SJSA1 (cell line): ENCODE measurements at places on chromosomes 7 and 10.

DNA sequence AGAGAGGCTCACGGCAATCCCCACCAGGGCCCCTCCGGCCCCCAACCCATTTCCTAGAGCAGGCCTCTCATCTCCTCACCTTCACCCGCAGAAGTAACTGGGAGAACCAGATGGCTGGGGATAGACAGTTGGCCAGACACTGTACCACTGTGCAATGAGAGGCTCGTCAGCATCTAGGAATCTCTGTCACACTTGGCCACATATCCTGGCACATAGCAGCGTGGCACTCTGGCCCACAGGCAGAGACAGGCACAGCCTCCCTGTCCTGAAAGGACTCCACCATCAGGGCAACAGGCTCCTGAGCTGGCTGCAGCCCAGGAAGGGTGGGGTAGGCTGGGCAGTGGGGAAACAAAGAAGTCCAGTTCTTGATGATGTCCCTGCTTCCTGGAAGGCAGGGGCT lies 45.8 kb downstream of the C10orf143 start:
- DNase-seq: no peak

DNA sequence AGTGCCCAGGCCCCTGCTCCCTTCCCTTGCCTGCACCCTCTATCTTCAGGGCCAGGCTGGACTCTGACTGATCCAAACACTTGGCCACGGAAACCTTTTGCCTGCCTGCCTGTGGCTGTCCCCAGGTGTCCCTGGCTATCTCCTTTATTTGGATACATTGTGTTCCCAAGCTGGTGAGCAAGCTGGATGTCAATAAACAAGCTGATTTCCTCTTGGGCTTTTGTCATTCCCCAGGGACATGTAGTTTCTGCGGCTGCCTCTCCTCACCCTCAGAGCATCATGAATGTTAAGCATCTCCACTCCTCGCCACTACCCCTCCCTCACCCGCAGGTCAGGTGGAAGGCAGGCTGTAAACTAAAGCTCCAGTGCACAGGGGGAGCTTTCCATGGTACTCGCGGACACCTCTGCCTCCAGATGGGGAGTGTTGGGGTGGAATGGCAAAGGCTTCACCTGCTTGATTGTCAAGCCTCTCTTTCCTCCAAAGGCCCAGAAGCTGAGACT lies 6.9 kb downstream of the GHRHR start:
- no peak for DNase-seq

- no peak for DNase-seq
These were observed 400.3 kb upstream of the ADARB2 start for GRCh38 chr10:2137549-2138174.

- DNase-seq: no peak
These were observed at the start of gene ABCC2 for GRCh38 chr10:99782447-99783286. Gene ABCC2, plus strand, starts transcription at chr10:99782640. Its CDS starts 205 bp downstream, at chr10:99782845.

DNA sequence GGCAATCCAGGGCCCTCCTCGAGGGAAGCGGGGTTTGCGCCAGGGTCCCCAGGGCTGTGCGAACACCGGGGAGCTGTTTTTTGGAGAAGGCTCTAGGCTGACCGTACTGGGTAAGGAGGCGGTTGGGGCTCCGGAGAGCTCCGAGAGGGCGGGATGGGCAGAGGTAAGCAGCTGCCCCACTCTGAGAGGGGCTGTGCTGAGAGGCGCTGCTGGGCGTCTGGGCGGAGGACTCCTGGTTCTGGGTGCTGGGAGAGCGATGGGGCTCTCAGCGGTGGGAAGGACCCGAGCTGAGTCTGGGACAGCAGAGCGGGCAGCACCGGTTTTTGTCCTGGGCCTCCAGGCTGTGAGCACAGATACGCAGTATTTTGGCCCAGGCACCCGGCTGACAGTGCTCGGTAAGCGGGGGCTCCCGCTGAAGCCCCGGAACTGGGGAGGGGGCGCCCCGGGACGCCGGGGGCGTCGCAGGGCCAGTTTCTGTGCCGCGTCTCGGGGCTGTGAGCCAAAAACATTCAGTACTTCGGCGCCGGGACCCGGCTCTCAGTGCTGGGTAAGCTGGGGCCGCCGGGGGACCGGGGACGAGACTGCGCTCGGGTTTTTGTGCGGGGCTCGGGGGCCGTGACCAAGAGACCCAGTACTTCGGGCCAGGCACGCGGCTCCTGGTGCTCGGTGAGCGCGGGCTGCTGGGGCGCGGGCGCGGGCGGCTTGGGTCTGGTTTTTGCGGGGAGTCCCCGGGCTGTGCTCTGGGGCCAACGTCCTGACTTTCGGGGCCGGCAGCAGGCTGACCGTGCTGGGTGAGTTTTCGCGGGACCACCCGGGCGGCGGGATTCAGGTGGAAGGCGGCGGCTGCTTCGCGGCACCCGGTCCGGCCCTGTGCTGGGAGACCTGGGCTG lies 26.0 kb downstream of the PRSS2 start:
- no peak for DNase-seq

DNA sequence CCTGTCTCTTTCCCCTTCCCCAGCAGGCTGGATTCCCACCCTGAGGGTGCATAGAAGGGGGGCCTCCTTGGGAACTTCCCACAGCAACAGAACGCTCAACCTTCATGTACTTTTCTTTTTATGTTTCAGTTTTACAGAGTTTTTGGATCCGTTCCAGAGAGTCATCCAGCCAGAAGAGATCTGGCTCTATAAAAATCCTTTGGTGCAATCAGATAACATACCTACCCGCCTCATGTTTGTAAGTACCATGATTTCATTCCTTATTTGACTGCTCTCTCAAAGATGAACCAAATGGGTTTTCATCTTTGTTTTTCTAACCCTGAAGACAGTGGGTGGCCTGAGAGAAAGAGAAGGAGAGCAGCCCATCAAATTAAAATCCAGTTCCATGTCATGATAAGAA lies 46.7 kb downstream of the PLPP4 start:
- DNase-seq: peak; percentile 11

- no peak for DNase-seq
These were observed 26.6 kb downstream of the ENO4 start for GRCh38 chr10:116875897-116876296.

- no peak for DNase-seq
These were observed 29.6 kb downstream of the LOXL4 start for GRCh38 chr10:98238391-98238790.

DNA sequence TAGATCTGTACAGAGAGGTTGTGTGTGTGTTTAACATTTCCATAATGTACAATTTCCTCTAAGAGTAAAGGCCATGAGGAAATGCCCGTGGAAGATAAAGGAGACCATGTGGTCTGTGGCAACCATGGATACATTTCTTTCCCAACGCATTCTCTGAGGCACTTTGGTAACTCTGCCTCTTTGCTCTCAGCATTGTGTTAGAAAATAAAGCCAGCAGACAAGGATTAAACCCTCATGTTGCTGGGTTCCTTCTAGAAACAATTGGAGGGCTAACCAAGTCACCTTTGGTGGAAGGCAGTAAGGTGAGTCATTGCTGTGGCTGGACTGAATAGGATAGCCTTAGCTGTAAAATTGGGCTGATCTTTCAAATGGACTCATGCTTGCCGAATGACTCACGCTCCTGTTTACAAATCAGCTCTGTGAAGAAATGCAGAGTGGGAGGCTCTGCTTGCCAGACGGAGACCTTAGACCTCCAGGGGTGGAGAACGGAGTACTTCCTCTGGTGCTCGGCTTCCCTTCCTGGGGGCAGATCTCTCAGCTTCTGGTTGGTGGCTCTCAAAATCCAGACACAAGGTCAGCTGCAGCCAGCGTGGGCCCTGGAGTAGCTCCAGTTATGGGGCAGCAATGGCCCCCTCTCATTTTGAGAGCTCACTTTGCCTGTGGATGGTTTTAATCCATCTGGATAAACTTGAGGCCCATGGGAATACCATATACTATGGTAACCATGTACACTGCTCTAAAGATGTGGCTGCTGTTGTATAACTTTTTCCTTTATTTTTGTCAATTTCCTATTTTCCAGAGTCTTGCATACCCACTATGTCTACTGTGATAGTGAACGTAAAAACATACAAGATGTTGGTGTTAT lies 137.3 kb downstream of the TCF7L2 start:
- DNase-seq: peak; percentile 99

GRCh38 chr7:108104324-108104723 lies 25.8 kb downstream of the LAMB4 start:
- DNase-seq: no peak

DNA sequence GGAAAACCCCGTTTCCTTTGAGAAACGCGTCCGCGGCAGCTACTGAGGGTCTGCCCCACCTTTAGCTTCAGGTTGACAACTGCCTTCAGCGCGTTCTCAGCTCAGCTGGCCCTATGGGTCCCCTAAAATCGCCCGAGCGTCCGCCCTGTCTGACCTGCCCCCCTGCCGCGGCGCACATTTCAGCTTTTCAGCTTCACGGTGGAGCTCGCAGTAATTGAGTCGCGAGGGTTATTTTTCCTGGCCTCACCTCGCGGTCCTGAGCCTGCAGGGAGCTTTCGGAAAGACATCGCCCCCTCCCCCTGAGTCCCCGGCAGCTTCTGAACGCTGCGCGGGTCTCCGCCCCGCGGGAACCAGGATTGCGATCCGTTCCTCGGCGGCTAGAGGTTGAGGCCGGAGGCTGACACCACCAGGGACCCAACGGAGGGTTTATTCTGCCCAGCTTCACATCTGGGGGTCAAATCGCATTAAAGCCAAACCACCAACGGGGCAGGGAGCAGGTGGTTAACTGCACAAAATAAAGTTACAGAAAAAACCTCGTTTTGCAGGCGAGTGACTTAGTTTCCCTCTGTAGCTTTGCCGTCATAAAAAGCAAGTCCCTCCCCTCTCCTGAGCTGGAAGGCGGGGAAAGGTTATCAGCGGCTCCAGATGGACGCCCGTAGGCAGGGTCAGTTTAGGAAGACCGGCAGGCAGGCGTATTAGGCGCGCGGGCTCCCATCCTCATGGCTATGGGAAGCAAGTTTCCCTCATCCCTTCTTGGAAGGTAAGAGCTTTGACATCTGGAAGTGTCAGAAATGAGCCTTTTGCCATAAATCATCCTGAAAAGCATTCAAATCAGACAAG lies 11.0 kb downstream of the TWIST1 start:
- DNase-seq: peak; percentile 67

DNA sequence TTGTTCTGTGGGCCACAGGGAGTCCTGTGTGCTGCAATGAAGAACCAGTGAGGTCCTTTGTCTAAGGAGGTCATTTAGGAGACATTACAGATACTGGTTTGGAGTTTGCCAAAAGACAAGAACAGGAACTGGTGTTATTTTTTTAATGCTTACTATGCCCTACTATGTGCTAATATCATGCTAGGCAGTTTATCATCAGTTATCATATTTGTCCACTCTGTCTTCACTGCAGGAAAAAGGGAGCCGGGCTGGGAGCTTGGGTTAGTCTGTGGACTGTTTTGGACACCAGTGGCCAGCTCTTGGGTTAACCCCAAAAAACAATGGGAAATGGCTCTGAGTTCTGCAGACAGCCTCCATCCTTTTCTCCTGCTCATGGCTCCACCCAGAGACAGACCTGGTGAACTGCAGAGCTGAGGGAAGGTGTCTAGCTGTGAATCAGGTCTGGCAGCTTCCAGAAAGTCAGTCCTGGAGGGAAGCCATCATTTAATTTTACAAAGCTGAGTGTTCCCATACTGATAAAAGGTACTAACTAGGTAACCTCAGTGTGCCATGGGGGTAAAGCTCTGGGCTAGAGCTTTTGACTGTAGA lies 101.2 kb upstream of the ZNF746 start:
- no peak for DNase-seq

- no peak for DNase-seq
These were observed 39.9 kb downstream of the STRA8 start for GRCh38 chr7:135273581-135273980.

DNA sequence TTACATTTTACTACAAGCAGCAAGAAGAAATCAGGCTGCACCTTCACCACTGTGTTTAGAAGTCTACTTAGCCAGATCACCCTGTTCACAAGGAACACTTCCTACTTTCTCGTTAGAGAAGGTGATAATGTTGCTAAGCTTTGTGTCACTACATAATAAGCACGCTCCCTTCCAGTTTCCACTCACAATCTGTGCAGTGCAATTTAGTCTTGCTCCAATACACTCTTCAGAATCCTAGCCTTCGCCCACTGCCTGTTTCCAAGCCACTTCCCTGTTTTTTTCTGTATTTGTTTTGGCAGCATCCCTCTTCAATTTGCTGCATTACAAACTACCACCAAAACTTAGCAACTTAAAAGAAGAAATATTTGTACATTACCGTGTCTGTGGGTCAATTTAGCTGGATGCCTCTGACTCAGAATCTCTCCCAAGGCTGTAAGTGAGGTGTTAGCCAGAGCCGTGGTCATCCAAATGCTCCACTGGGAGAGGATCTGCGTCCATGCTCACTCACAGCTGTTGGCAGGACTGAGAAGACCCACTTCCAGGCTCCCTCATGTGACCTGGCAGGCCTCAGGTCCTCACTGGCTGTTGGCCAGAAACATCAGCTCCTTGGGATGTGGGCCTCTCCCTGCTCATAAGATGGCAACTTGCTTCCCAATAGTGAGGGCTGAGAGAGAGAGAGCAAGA lies 110.4 kb downstream of the PON1 start:
- no peak for DNase-seq

DNA sequence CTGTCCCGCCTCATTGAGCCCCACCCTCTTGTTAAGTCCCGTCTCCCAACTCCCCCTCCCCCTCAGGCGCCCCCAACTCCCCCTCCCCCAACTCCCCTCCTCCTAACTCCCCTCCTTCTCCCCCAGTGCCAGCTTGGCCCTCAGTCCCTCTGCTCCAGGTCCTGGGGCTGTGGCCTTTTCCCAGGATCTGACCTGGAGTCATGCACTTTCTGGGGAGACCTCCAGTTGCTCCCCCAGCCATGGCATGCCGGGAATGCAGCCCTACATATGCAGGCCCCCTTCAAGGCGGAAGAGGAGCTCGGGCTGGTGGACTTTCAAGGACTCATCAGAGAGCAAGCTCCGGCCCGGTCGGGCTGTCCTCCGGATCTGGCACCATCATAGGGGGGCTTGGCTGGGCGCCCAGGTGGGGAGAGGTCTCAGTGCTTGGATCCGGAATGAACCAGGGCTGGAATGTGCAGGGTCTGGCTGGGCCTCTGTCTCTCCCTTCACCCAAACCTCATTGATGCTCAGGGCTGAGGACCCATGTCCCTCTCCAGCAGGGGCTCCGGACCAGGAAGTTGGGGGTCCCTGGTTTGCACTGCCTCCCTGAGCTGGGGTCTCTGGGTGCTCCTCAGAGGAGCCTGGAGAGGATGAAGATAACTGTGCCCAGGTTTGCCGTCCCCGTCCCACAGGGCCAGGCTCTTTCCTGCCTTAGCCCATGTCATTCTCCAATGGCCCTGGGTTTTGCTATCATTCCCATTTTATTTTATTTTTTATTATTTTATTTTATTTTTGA lies 41.1 kb downstream of the TMEM270 start:
- DNase-seq: no peak
